GM04503 (cell line): ENCODE measurements at places on chromosomes 16 and 17.

DNA sequence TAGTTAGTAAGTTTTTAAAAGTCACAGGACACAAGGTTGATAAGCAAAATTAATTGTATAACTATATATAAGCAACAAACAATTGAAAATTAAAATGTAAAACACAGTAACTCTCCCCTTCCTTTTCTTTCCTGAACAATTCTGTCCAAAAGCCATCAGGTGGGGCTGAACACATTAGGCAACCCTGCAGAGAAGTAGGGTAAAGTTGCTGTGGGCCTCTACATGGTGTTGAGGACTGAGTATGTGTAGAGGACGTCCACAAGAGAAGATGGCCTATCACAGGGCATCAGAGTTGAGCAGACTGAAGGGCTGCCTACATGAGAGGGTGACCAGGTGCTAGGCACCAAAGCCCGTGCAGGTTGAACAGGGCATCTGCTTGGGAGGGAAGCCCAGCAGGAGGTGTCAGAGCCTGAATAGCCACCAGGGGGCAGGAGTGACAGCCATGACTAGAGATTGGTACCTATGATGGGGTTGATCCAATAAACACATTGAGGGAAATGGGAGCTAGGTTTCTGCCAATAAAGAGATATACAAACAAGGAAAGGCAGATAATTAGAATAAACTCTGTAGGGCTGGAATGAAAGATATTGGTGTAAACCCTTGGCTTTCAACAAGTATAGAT, 415.1 kb downstream of the NPIPA8 start:
- no peak for DNase-seq

- no peak for DNase-seq
Measured at GRCh38 chr16:73764321-73764720, 532.3 kb upstream of the PSMD7 start.

- DNase-seq, result no peak
Measured at GRCh38 chr16:17308186-17308585, 162.6 kb downstream of the XYLT1 start.

- DNase-seq, result no peak
Measured at GRCh38 chr17:7586673-7587419, 3.0 kb downstream of the SOX15 start.
